EH (cell line): ENCODE measurements at places on chromosomes 3 and 15.
A peak's percentile ranks its signal among the peaks of the same experiment; 100 is the strongest.

- DNase-seq = peak; percentile 13
These were observed 1.9 kb upstream of the ACTL6A start for GRCh38 chr3:179560791-179561190.

DNA sequence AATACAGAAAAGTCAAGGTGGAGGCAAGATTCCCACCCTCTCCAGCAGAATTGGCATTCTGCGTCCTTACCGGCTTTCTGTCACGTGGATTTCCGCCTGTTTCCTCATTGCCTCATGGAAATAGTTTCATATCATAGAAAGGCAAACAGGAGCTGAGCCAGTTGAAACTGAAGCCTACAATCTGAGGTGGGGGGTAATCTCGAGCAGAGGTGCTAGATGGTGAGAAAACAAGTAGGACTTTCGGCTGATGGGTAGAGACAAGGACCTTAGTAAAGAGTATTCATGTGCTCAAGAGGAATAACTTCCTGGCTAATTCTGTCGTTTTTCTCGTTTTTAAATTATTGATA lies 39.9 kb downstream of the LRCH3 start:
- no peak for DNase-seq

DNA sequence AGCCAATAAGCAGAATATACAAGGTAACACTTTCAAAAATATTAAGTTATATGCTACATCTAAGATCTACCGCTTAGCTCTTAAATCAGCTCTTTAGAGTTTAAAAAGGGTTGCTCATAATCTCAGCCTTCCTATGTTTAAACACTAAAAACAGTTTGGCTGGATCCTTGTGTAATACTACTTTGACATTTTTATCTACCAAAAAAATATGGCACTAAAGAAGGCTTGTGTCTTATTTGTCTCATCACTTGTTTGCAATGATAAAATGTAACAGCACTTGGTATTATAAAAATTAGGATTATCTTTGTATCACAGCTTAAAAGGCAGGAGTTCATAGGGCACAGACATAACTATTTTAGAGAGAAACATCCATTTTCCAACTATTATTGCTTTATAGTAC lies 9.8 kb downstream of the ANKRD28 start:
- no peak for DNase-seq

GRCh38 chr3:167723025-167723512 lies 11.6 kb downstream of the PDCD10 start:
- no peak for DNase-seq

DNA sequence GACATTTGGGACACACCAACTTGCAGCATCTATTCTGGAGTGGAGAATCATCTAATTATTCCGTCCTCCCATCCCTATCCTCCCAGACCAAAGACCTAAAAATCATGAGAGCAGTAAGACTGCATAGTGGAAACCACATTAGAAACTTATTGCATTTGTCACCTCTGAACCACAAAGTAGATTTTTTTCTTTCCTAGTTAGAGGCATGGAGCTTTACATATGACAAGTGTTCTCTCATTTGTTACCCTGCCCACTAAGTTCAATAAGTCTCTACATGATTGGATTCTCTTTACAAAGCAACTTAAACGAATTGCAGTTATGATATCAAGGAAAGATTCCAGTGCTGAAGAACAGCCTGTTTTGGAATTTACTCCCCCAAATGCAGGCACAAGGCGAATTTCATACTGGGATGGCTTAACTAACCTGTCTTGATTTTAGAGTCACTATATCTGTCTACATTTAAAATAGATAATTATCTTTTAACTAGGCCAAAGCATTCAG lies 42.3 kb upstream of the LRRFIP2 start:
- no peak for DNase-seq

GRCh38 chr3:115062009-115062408 lies 85.1 kb downstream of the ZBTB20 start:
- DNase-seq = no peak

DNA sequence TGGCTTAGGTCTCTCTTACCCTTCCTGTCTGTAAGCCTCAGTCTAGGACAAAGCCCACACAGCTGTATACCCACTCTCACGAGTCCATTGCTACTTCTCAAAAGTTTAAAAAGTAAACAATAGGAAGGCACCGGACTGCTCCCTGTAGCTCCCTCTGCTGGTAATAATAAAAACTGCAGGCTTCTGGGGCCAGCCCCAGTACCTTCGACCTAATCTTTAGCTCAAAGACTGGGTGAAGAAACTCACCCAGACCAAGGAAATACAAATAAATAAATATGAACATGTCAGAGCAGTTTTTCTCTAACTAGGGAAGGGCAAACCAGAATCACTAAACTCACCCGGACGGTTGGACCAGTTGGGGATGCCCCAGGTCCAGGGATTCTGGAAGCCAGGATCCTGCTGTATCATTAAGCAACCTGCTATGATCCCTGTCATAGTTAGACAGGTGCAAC lies 5.0 kb downstream of the FAM219B start:
- DNase-seq = peak; percentile 67

- DNase-seq = no peak
These were observed 64.2 kb upstream of the FOXP1 start for GRCh38 chr3:71647751-71648150.

DNA sequence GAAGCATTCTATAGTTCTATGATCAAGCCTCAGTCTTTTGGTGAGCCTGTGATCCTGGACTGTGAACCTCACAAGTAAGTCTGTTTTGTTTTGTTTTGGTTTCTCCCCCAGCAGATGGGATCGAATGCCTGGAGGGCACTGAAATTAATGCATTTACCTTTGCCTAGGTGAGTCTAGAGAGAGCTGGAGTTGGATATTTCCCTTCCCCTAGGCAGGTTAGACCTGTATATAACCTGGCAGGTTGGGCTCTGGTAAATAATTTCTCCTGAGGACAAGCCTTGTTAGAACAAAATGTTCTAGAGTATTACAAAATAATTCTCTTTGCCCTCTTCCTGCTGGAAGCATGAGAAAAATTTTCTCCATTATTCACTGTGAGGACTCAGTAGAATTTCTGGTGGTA lies 211.9 kb downstream of the TPRG1 start:
- DNase-seq = no peak

DNA sequence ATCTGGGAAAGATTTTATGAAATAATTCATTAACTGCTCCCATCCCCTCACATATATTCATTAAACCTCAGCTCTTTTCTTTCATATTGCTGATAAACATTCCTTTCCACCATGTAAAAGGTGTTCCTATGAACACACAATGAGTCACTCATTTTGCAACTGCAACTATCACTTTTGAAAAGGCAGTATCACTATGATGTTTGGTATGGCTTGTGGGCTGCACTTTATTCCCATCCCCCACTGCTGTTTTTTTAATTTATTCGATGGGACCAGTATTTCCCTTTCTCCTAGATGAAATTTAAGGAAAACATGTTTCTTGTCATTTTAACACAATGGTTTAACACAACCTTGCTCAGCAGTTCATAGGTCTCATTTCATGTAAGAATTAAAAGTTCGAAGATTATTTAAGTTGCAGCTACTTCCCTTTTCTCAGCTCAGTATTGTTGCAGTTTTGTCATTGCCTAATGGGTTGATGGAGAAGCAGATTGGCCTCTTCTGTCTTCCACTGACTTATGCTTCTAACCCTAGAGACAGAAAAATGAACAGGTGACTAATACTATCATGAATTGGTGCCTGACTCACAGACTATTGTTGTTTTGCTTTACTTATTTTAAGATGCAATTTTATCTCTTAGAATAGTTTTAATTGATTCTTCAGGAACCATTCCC lies 280.3 kb downstream of the ZPLD1 start:
- no peak for DNase-seq

- peak; percentile 79 for DNase-seq
These were observed 32.2 kb upstream of the GREM1 start for GRCh38 chr15:32685576-32685975.

DNA sequence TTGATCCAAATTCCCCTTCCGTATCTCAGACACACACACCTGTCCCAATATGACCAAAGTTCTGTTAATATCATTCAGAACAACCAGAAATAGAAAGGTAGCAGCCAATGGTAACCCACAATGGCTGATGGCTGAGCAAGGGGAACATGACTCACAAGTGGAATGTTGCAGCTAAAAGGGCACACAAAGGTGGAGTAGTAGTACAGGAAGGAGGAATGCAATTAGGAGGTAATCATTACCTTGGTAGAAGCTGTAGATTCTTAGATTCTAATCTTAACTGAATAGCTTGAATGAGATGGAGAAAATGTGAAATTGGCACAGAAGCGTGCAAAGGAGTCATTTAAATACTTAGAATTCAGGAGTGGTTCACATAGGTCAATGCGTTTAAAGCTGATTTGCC lies 347.9 kb downstream of the NR2F2 start:
- DNase-seq = no peak

DNA sequence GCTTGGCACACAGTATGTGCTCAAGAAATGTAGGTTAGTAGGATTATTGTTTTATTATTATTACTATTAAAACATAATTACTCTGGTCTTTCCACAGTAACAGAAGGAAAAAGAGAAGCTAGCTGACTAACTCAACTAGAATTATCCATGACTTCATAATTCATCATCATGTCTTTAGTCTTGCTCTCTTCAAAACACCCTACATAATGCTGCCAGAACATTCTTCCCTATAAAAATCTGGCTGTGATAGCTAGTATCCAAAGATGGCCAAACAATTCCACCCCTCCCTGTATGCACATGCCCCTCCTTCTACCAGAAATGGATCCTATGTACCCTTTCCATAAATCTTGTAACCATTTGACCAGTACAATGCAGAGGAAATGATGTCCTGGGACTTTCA lies 48.8 kb upstream of the SRGAP3 start:
- DNase-seq = peak; percentile 32

- no peak for DNase-seq
These were observed 51.0 kb downstream of the DPPA2 start for GRCh38 chr3:109265295-109265694.

DNA sequence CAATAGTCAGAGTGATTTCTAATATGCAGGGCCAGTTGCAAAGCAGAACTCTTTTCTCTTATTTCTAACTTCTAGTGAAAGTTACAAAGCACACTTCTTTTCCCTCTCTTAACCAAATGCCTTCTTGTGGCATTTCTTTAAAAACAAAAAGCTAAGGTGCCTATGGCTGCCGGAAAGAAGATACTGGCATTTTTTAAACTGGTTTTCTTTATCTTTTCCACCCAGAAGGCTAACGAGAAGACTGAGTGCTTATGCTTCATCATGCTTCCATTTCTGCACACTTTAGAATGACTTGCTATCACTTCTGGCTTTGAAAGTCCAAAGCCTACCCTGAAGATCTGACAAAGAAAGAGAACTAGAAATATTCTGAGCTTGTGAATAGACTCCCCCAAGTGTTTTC lies 141.3 kb downstream of the P2RY1 start:
- no peak for DNase-seq

DNA sequence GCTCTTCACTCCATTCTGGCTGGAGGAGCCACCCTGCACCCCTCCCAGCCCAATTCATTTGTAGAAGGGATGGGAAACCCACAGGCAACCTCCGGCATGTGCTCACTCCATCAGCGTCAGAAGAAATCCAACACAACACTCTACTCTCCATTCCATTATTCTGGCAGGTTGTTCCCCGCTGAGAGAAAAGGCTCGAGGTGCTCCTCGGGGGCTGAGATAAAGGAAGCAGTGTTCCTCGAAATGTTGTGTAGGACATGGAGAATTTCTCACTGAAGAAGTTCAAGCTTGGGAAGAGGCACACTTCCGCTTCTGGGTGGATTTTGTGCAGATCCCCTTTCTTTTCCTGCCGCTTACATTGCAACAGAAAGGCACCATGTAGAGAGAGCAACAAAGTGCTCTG lies 355.0 kb upstream of the CFAP20DC start:
- no peak for DNase-seq

GRCh38 chr3:177358977-177359592 lies 161.8 kb upstream of the TBL1XR1 start:
- DNase-seq = no peak

DNA sequence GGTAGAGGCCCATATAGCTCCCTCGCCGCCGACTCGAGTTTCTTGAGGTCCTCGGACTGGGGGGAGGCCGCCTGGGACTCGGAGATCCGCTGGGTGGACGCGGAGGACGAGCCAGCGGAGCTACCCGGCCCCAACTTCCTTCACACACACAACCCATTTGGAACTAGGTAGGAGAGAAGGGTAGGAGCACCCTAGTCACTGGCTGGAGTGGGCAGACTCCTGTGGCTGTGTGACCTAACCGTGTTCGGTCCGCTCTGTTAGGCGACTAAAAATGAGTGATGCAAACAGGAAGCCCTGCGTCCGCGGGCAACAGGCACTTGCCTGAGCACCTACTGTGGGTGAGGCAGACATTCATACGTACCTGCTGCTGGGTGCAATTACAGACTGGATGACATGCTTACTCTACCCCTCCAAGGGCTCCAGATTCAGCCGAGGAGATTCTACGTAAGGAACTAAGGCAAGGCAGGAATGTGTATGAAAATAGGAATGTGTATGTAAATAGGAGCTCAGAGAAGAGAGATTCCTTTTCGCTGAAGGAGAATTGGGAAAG lies 4.6 kb upstream of the SIN3A start:
- peak; percentile 77 for DNase-seq

GRCh38 chr15:47806008-47806407 lies 88.7 kb downstream of the SEMA6D start:
- DNase-seq = no peak

DNA sequence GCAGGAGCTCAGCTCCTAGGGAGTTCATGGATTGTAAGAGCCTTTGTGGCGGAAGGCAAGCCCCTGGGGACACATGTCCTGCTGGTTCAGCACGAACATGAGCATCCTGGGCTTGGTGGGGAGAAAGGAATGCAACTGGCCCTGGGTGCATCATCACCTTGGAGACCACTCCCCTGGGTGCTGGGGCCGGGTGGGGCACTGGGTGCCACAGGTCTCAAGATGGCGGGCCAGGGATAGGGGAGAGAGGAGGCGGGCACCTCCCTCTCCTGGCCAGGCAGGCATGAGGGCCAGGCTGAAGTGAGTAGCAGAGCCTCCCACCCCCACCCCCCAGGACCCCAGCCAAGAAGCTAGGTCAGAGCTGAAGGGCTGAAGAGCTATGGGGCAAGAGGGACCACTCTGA lies 768 bp downstream of the PCBP4 start:
- no peak for DNase-seq

DNA sequence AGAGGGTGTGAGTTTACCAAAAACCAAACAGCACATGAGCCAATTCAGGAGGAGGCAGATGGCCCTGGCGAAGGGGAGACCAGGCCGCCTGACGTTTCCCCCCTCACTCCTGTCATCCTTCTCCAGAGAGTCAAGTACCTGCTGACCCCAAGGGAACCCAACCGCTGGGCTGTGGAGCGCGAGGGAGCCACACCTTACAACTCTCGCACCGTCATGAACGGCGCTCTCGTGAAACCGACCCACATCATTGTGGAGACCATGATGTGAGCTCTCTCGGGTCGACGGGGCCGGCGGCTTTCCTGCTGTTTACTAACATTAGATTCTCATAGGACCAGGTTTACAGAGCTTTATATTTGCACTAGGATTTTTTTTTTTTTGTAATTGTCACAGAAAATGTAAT lies 55.4 kb downstream of the GRIP2 start:
- DNase-seq = no peak

DNA sequence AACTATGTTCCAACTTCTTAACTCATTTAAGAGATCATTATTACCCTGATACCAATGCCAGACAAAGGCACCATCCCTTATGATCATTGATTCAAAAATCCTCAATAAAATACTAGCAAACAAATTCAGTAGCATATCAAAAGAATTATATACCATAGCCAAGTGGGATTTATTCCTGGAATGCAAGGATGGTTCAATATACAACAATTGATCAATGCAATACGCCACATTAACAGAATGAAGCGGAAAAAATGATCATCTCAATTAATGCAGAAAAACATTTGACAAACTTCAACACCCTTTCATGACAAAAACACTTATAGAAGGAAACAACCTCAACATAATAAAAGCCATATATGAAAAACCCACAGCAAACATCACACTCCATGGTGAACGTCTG lies 4.7 kb upstream of the HTR3E start:
- DNase-seq = no peak

- DNase-seq = no peak
These were observed 61.4 kb downstream of the LRRK1 start for GRCh38 chr15:100980410-100981046.
